ENCODE measurements at places on chromosomes 5 and 9.

- no peaks in the 10 kb centered on the region for H3K27me3 ChIP-seq
- H3K4me3 ChIP-seq = no peak overlapping the region
- no peaks in the 10 kb centered on the region for H3K4me1 ChIP-seq
Measured at GRCh38 chr9:61674465-61674864, 484.6 kb downstream of the SPATA31A7 start.

DNA sequence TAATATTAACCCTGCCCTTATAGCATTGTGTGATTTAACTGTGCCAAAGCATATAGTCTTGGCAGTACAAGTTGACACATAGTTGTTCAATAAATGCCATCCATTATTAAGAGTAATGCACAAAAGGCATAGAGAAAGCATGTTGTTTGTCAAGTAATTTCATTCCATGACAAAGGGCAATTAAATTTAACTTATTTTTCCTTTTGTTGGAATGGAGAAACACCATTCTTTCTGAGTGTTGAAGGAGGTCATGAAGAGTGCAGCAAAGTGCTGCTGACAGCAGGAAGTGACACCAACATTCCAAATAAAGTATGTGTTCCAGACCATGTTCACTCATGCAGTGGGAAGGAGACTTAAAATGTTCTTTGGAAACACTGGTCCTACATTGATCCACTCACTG, 29.1 kb downstream of the ANKDD1B start:
- no peak for DNase-seq
- no peaks in the 10 kb centered on the region for H3K4me1 ChIP-seq
- no peaks in the 10 kb centered on the region for H3K36me3 ChIP-seq

DNA sequence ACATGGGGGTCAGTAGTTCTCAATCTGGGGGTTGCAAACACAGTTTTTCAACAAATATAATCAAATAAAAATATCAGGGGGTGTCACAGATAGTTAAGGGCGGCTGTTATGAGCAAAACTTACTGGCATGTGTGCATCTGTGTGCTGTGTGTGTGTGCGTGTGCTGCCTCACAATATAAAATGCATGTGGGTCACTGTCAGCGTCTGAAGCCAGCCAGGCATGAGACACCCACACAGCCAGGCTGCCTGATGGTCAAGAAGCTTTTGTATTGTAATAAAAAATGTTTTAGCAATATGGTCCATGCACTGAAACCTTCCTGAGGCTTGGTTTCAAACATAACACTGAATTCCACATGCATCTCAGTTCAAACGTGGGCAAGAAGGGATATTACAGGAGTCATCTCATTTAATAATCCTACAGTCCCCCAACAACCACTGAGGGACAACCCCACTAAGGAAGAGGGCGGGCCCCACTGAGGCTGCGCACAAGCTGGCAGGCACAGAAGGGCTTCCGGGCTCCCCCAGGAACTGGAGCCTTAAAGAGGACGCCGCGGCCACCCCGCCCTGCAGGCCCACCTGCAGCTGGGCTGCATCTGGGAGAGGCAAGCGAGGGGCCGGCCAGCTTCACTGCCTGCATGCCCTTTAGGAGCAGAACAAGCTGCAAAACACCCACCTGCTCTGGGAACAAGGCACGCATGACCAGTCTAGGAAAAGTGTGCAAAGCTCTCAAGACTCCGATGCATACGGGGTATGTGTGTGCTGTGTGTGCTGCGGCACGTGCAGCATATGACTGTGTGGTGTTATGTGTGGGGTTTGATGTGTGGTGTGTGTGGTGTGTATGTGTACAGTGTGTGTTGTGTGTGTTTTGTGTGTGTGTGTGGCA, 14.1 kb downstream of the SEMA4D start:
- peaks cover 2% of the 10 kb centered on the region for H3K4me1 ChIP-seq
- DNase-seq = peak; percentile 84
- no peaks in the 10 kb centered on the region for H3K27me3 ChIP-seq
- H3K36me3 ChIP-seq = no peaks in the 10 kb centered on the region
- H3K4me3 ChIP-seq = peak overlapping the region; percentile 26
- H3K27ac ChIP-seq = peak overlapping the region; percentile 13

GRCh38 chr5:113059232-113060040, 82.8 kb downstream of the DCP2 start:
- H3K4me1 ChIP-seq = peaks cover 6% of the 10 kb centered on the region
- H3K36me3 ChIP-seq = peaks cover 4% of the 10 kb centered on the region
- H3K27me3 ChIP-seq = no peaks in the 10 kb centered on the region

GRCh38 chr5:111229871-111230810, 6.0 kb downstream of the CAMK4 start:
- H3K4me1 ChIP-seq = peaks cover 8% of the 10 kb centered on the region
- H3K4me3 ChIP-seq = no peak overlapping the region
- DNase-seq = no peak
- H3K27me3 ChIP-seq = no peaks in the 10 kb centered on the region
- no peaks in the 10 kb centered on the region for H3K36me3 ChIP-seq
- no peak overlapping the region for H3K27ac ChIP-seq

GRCh38 chr5:9624196-9624947, 5.8 kb downstream of the TAS2R1 start:
- H3K36me3 ChIP-seq = no peaks in the 10 kb centered on the region
- H3K27ac ChIP-seq = no peak overlapping the region
- no peak for DNase-seq
- H3K4me1 ChIP-seq = no peaks in the 10 kb centered on the region
- H3K4me3 ChIP-seq = no peak overlapping the region

GRCh38 chr9:1231998-1232919, 182.1 kb downstream of the DMRT2 start:
- no peaks in the 10 kb centered on the region for H3K27me3 ChIP-seq
- no peak for DNase-seq
- no peaks in the 10 kb centered on the region for H3K4me1 ChIP-seq
- H3K4me3 ChIP-seq = no peak overlapping the region
- peak overlapping the region; percentile 31 for H3K27ac ChIP-seq
